Glomerular endothelial cell (primary cell): ENCODE measurements at places on chromosomes 16 and 17. TPM values are rescaled to one million over a fixed set of nuclear protein-coding genes. Genes with fewer than 3 reads are reported as not detected.

TPSG1 gene
- total RNA-seq: not detected in 2 replicates

CTRB1 gene
- not detected in 2 replicates for total RNA-seq

KRT26 gene
- not detected in 2 replicates for total RNA-seq

CDH16 gene
- total RNA-seq: 0.05 TPM in 1 of 2 replicates, not detected in the other

CCL18 gene
- not detected in 2 replicates for total RNA-seq

DNA sequence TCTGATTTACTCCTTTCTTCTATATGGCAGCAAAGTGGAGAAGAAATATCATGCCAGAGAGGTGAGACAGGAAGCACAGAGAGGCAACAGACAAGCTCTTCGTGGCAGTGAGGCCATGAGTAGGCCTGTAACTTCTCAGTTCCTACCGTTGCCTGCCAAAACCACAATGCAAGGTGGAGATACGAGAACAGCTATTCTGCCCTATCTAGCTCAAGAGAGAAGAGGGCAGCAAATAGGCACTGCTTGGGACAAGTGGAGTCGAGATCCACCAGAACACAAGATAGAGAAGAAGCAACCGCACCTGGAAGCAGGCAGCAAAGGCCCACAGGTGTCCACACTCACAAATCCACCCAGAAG is 24.8 kb downstream of the RANBP10 start:
- no peak for DNase-seq

DNA sequence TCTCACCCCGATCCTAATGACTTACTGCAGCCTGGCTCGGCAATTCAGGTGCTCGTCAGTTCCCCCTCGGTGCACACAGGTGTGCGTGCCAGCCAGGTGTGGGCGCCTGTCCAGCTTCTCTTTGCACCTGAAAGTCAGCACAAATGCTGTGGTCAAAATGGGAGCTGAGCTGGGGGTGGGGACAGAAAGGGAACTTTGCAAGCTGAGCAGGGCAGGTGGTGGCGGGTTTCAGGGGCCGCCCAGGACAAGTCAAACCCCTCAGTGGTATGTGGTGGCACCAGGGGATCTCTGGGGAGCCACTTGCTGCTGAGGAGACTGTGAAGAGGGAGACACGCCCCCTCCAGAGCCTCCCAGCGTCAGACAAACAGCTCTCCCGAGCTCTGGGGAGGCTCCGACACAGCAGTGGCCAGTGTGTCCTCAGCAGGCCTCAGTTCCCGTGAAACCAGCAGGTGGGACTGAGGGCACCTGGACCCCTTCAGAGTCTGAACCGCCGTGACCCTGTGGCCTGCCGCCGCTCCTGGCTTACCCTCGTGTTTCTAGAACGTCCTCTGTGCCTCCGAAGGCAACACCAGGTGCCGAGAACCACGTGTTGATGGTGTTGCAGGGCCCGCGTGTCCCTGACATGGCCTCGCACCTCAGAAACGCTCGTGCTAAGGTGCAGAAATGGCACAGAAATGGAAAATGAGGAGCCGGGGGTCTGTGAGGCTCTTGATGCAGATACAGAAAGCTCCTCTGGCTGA is 233.5 kb upstream of the TNRC6C start:
- no peak for DNase-seq

- no peak for DNase-seq
Measured at GRCh38 chr17:15265131-15265530, at the start of gene PMP22. TSS of gene PMP22 (minus strand) at chr17:15265326. CDS start at chr17:15260727, 4,599 bp downstream.

DNA sequence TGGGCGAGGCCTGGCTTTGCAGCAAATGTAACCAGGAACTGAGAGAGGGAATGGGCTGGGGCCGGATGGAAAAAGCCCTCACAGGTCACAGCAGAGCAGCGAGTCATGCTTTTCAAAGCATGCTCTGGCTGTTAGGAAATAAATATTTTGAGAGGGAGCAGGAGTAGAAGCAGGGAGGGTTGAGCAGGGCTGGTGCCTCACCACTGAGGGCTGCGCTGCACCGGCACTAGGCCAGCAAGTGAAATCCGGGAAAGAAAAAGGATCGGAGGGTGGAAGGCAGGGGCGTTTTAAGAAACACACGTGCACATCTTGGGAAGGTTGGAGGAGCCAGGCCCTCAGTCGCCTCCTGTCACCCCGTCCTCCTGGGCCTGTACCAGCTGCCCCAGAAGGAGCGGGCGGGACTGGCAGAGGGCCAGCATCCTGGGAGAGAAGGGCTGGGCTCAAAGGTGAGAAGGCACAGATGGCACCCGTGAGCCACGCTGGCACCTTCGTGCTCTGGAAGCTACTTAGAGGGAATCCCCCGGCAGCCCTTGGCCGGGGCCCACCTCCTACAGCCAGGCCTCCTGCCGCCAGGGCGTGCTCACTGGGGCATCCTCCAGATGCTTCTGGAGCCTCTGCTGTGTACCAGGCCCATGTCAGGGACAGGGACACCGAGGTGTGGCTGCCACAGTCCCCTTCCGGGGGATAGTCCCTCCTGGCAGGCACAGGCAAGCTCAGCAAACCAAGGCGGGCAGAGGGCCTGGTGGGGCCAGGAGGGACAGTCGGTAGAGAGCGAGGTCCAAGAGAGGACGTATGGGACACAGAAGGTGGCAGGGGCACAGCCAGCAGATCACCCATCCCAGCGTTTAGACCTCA is 71.5 kb upstream of the PLCG2 start:
- DNase-seq: no peak

- DNase-seq: no peak
Measured at GRCh38 chr16:69395859-69396186, 10.0 kb upstream of the TERF2 start.

DNA sequence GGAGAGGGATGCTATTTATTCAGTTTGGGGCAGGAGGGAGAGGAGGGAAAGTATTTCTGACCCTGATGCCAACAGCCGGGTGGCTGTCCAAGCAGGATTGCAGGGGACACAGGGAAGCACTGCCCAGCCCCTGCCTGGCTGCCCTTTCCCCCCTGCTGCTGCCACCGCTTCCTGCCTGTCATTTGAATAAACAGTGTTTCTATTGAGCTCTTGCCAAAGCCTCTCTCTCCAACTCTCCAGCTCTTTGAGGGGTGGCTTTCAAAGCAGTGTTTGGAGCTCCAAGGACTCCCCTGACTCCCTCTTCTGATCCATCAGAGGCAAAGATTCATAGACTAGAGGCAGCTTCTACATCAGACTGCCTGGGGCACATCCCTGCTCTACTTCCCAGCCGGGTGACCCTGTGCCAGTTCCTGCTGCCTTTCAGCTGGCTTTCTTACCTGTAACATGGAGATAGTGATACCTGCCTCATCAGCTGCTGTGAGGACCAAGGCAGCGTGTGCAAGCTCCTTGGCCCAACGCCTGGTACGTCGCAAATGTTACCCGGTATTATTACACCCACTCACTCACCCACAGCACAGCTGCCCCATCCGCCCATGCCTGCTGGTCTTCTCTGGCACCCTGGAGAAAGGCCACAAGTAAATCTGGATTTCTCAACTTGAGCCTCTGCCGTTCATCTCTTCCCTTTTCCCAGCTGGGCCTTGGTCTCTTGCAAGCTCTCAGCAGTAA is 9.5 kb downstream of the PROCA1 start:
- no peak for DNase-seq

DNA sequence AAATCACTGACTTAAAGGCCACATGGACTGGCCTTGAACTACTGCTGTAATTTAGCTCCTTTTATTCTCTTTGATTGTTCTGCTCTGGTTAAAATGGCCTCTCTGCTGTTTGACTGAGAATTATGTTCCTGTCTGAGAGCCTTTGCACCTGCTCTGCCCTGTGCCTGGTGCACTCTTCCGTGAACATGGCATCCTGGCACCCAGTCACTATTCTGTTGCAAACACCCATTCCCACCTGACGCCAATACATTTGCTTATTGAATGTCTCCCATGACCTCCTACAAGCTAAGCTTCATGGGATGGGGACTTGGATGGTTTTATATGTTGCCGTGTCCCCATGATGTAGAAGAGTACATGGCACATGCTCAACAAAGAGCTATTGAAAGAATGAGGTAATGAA is 20.1 kb downstream of the HSD17B2 start:
- DNase-seq: no peak

DNA sequence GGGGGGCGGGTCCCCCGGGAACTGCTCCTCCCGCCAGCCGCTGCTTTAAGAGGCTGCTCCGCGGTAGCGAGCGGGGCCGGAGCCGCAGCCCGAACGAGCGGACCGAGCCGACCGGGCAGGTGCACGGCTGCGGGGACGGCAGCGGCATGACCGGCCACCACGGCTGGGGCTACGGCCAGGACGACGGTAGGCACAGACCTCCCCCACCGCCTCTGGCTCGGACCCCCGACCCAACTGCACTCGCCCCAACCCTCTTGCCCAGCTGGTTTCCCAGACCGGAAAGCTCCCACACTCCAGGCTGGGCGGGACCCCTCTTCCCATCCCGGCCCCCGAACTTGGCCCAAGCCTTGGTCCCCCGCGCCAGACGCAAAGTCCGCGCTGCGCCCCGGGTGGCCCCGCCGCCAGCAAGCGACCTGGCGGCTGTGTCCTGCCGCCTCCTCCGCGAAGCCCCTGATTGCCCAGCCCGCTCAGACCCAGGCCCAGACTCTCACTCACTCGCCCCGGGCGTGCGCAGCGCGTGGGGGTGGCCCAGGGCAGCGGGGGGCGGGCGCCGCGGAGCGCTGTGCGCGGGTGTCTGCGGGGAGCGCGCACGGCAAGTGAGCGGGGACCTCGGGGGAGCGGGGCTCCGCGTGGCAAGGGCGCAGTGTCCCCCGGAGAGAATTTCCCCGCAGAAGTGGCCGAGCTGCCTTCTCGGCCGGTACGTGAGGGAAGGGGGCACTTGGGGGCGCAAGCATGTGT is at the start of gene CA7:
Gene CA7, plus strand, starts transcription at position 73 of the 738 bp plus-strand sequence. Its CDS starts 74 bp downstream, at position 147.
- no peak for DNase-seq

GRCh38 chr17:76542984-76543383 is 3.1 kb downstream of the PRCD start:
- no peak for DNase-seq

DNA sequence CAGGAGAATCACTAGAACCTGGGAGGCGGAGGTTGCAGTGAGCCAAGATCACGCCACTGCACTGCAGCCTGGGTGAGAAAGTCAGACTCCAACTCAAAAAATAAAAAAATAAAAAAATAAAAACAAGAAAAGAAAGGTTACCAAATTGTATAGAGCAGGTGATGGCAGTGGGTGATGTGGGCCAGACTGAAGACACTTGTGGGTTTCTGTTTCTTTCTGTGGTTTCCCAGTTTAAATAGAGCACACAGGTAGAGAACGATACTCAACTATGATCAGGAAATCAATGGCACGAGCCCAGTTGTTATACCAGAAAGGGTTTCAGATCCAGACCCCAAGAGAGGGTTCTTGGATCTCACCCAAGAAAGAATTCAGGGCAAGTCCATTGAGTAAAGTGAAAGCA is 32.6 kb downstream of the NUBP1 start:
- DNase-seq: no peak

DNA sequence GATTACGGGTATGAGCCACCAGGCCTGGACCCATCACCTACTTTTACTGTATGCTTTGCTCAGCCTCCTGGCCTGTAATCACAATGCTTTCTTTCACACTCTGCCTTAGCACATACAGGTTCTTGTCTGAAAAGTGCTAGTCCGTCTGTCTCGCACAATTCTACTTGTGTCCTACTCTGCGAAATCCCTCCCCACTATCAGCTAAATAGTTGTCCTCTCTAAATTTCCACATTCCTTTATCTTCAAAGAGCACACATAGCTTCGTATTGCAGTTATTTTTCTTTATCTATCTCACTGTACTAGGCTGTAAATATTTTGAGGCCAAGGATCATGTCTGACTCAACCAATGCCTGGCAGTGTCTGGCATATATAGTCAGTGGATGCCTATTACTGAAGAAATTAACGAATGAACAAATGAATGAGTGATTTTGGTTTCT is 38.5 kb upstream of the ETV4 start:
- DNase-seq: no peak

DNA sequence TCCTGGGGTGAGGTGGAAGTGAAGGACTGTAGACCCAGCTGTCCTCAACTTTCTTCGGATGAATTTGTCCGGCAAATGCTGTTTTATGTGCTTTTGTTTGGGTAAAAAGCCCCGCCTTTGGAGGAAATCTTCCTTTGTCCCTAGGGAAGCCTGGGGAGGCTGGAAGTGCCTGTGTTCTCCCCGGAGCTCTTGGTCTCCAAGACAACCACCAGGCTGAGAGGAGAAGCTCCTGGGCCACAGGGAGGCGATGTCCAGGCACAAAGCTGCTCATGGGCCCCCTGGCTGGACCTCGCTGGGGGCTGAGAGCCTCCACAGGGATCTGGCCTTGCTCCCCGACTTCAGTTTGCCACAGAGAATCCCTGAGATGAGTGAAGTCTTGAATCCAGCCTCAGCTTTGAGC is 293.1 kb upstream of the N4BP1 start:
- DNase-seq: no peak

GRCh38 chr16:7257016-7257415 is 75.6 kb upstream of the RBFOX1 start:
- no peak for DNase-seq
